ENCODE measurements at places on chromosomes 1 and 21.

DNA sequence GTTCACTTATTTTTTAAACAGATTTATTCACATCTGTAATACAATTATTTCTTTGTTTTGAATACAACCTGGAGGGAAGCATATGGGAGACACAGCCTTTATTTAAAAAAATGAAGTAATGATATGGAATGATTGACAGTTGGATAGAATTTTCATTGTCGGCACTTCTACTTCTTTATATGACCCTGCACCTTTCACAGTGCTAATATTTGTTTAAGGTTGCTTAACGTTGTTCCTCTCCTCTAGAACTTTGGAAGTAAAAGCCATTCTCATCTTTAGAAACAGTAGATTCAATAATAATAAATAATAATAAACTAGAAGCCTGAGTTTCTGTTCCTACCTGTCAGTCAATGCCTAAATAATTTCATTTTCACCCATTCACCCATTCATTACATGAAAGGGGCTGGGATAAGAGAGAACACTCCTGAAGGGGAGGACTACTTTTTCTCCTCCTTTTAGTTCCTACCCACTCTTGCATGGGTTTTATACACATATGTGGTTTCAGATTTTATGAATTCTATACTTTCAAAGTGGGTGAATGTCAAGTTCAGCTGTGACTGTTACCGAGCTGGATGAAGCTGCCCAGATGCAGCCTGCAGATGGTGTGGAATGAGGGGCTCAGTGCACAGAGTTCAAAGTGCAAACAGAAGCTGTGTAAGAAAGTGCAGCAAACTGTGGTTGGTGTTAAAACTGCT, 9.4 kb downstream of the RUNX1 start:
- no peak for DNase-seq

DNA sequence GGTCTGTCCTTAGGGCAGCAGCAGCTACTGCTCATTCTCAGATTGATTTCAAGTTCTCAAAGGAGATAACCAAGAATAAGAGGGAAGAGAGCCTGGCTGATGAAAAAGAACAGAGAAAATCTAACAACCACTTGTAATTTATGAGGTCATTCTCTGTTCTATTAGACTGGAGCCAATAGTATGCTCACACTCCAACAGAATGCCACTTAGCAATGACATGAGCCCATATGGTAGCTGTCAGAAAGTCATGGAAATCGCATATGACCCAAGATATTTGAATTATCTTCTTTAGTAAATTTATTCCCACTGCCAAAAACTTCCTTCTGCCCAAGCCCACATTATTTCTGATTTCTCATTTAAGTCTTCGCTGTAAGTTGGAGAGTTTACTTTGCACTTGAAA, 53.7 kb upstream of the PLA2G4A start:
- DNase-seq = no peak

GRCh38 chr1:230287674-230288315, 138.3 kb downstream of the PGBD5 start:
- no peak for DNase-seq

GRCh38 chr21:21230672-21231071, 232.5 kb downstream of the NCAM2 start:
- peak; percentile 68 for DNase-seq

GRCh38 chr1:228336308-228337030, 70.2 kb downstream of the TRIM11 start:
- DNase-seq = no peak

DNA sequence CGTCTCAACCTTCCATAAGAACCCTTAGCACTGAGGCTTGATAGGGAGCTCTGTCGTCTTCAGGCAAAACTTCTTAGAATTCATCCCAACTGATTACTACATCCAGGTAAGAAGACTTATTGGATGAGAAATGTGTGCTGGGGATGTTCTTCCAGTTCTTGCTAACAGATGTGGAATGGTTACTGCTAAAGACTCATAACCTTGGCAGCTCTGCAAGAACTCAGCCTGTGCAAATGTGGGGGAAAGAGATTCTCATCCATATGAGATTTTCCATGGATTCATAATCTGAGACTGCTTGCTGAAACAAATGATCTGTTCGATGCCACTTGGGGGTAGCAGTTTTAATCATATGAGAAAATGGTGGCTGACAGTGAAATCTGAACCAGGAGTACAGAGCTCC, 48.2 kb downstream of the NTPCR start:
- no peak for DNase-seq

DNA sequence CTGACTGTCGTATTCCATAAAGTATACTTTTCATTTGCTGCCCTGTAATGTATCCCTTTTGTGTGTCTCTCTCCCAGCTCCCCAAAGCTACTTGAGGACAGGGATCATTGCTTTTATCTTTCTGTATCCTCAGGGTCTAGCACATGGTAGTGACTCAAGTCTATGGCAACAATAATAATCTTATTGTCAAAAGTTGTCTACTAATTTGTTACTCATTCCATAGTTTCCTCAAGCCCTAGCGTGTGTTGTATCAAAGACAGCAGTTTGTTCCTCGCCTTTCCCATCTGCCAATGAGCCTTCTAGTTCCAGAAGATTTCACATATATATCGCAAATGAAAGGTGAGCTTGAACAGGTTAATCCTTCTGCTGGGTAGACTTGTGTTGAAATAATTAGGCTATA, 9.8 kb upstream of the SLC30A1 start:
- DNase-seq = no peak

- no peak for DNase-seq
Observed at GRCh38 chr21:22890656-22891055, 1892.4 kb downstream of the NCAM2 start.

All from MCF 10A (cell line).